ENCODE measurements at places on chromosomes 12 and 14. TPM values are rescaled to one million over a fixed set of nuclear protein-coding genes. Genes with fewer than 3 reads are reported as not detected.

Gene CD163L1
- 0.15 TPM for total RNA-seq

Gene ORAI1
- 7.9 TPM for total RNA-seq

Gene NRL
- 3.6 TPM for total RNA-seq

GRCh38 chr14:35258420-35258819 is 33.8 kb upstream of the PSMA6 start:
- DNase-seq = no peak
- H3K36me3 ChIP-seq = no peaks in the 10 kb centered on the region
- no peaks in the 10 kb centered on the region for H3K27me3 ChIP-seq
- no peaks in the 10 kb centered on the region for H3K4me1 ChIP-seq
- H3K4me3 ChIP-seq = no peak overlapping the region
- H3K27ac ChIP-seq = no peak overlapping the region

DNA sequence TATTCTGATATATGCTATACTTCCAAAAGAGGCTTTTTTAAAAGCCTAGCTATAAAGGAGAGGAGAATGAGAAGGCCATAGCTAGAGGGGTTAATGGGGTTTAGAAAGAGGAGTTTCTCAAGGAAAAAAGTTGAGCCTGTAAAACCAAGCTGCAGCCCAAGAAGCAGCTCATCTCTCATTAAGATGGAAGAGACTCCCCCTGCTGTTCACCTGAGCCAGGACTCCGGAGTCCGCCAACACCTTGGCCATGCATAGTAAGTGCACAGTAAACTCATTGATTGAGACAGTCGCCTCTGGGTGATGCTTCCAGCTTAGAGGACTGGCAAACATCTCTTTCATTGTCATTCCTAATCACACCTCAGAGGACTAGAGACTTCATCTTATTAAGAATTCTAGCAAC is 46.2 kb downstream of the ANO2 start:
- DNase-seq = no peak
- H3K27ac ChIP-seq = no peak overlapping the region
- no peaks in the 10 kb centered on the region for H3K4me1 ChIP-seq
- H3K4me3 ChIP-seq = no peak overlapping the region
- H3K27me3 ChIP-seq = no peaks in the 10 kb centered on the region
- H3K36me3 ChIP-seq = no peaks in the 10 kb centered on the region

GRCh38 chr12:79534029-79534867 is 156.5 kb downstream of the PAWR start:
- H3K4me1 ChIP-seq = no peaks in the 10 kb centered on the region
- H3K27ac ChIP-seq = no peak overlapping the region
- no peaks in the 10 kb centered on the region for H3K36me3 ChIP-seq
- H3K4me3 ChIP-seq = no peak overlapping the region

Data from esophagus squamous epithelium (tissue), 5 donors.